ENCODE measurements at places on chromosomes 1 and 21.

- ATAC-seq: no peak
These were observed 320.8 kb upstream of the USP24 start for GRCh38 chr1:55535724-55536544.

DNA sequence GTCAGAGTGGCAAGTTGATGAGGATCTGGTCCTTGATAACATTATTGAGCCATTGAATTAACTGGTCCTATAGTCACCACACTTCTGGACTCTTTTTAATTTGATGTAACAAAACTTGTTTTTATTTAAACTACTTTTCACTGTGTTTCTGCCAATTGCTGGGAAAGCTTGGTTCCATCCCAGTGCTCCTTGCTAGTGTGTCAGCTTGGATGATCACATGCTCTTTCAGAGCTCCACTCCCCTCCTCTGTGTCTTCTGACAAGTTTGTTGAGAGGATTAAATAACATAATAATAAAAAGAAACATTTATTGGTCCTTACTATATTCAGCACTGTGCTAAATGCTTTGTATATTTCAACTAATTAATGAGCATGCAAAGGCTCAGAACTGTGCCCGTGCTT lies 448.5 kb upstream of the B3GALT2 start:
- ATAC-seq: no peak

DNA sequence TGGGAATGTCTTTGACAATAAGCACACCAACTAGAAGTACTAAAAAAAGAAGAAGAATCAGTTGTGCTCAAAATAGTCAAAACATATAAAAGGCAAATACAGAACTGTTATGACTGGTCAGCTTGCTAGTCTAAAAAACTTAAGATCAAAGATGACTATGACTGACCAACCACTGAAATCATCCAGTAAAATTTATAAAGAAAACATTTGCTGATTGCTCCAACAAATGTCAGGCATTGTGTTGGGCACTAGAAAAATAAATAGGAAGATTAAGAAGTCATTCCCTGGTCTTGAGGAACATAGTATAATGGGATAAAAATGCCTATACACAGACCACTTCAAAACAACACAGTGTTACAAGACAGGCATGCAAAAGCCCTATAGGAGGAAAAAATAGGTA lies 9.3 kb upstream of the ANGPTL3 start:
- no peak for ATAC-seq

GRCh38 chr1:230768903-230769570 lies 21.8 kb downstream of the CAPN9 start:
- ATAC-seq: peak; percentile 47

GRCh38 chr1:214615871-214616270 lies 12.9 kb downstream of the CENPF start:
- no peak for ATAC-seq

- no peak for ATAC-seq
These were observed 10.1 kb upstream of the SLC25A33 start for GRCh38 chr1:9529190-9529589.

DNA sequence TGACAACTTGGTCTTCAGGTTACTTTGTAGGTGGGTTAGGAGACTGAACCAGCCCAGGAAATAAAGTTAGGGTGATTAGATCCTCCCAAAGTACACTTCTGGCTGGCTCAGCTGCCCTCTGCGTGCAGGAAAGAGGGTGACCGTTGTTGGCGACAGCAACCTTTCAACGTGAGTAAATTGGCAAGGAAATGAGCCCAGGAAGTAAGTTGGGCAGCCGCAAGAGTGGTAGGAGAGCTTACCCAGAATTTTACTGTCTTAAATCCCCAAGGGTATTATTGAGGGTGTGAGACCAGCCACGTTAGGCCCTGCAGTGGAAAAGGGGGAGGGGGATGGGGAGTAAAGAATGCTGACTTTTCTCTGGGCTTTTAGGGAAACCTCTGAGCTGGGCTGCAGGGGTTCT lies 1.6 kb downstream of the TENT5C start:
- ATAC-seq: no peak

DNA sequence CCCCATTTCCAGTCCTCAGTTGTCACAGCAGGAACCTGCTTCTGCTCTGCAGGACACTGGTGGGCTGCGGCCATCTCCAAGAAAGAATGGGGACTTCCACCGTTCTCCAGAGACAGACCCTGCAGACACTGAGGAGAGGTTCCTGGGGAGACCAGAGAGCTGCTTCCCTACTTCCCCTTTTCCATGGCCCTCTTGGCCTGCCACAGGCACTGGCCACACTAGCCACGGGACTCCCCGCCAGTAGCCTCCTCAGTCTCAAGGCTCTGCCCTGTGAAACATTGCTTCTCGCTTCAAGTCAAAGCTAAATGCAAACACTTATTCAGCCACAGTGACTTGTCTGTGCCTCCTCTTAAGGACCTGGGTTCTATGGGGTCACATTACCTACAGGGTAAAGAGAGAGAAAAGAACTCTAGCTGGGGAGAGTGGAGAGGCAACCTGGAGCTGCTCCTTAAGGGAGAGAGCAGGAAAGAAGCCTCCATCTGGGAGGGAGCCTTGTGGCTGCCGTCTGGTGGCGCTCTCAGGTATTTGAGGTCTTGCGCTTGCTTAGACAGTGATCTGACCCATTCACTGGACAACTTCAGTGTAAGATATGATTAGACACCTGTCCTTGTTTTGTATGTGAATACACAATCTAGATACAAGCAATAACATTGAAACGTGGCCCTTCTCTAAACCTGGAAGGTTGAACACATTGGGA lies 5.4 kb upstream of the SLAMF8 start:
- no peak for ATAC-seq

DNA sequence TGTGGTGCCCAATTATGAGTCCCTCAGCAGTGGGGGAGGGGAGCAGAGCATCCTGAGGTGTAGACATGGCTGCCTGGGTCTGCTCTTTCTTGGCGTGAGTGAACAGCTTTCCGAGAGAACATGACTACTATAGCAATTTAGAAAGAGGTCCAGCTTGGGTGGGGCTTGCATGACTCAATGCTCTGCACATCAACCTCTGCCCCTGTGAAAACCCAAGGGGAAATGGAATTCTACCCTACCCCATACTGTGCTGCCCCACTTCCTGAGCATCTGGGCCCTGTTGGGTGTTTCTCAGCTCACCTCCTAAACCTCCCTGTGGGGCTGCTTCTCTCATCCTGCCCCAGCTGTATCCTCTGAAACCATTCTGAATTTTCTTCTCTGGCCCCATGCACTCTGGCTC lies 8.2 kb upstream of the AZIN2 start:
- peak; percentile 61 for ATAC-seq

- ATAC-seq: no peak
These were observed 1.7 kb downstream of the KHDC4 start for GRCh38 chr1:155932487-155932886.
